ENCODE measurements at places on chromosomes 11 and 22.

GRCh38 chr11:105265845-105266244 lies 126.3 kb upstream of the CARD18 start:
- DNase-seq, result peak; percentile 53

DNA sequence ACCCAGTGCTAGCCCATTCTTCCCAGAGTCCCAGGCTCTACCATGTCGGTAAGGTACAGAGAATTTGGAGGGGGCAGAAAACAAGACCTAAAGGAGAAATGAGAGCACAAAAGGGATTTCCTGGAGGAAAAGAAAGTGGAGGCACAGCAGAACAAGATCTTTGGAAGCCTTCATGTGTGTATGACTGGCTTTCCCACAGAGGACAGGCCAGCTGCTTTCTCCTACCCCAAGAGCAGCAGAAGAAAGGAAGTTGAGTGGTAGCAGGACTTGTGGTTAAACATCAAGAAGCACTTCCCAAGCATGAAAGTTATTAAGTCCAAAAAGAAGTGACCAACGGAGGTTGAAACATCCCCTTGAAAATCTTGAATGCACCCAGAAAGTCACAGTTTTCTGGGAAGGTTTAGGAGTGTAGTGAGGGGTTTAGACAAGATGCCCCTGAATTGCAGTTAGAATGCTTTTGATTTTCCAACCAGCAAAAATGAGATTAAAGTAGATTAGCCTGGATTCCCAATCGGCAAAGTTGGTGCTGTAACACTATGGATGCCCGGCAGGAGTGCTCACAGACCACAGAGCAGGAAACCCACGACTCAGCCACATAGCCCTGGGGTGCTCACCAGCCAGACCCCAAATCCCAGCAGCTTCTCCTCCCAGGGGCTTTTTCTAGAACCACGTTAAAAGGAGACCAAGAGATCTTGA lies 608 bp downstream of the TMPRSS13 start:
- no peak for DNase-seq

- DNase-seq, result no peak
Observed at GRCh38 chr11:34180040-34180813, 74.8 kb downstream of the NAT10 start.

- DNase-seq, result no peak
Observed at GRCh38 chr11:117786135-117786870, 10.7 kb downstream of the DSCAML1 start.

- DNase-seq, result no peak
Observed at GRCh38 chr11:45860348-45860747, 13.1 kb downstream of the CRY2 start.

GRCh38 chr11:64475145-64475544 lies 115.9 kb upstream of the SLC22A12 start:
- DNase-seq, result no peak

- no peak for DNase-seq
Observed at GRCh38 chr22:25282346-25282670, 62.9 kb downstream of the CRYBB2 start.

- DNase-seq, result no peak
Observed at GRCh38 chr22:47484960-47485569, 722.6 kb downstream of the TBC1D22A start.

- DNase-seq, result no peak
Observed at GRCh38 chr11:73671701-73672100, 25.3 kb downstream of the PLEKHB1 start.

DNA sequence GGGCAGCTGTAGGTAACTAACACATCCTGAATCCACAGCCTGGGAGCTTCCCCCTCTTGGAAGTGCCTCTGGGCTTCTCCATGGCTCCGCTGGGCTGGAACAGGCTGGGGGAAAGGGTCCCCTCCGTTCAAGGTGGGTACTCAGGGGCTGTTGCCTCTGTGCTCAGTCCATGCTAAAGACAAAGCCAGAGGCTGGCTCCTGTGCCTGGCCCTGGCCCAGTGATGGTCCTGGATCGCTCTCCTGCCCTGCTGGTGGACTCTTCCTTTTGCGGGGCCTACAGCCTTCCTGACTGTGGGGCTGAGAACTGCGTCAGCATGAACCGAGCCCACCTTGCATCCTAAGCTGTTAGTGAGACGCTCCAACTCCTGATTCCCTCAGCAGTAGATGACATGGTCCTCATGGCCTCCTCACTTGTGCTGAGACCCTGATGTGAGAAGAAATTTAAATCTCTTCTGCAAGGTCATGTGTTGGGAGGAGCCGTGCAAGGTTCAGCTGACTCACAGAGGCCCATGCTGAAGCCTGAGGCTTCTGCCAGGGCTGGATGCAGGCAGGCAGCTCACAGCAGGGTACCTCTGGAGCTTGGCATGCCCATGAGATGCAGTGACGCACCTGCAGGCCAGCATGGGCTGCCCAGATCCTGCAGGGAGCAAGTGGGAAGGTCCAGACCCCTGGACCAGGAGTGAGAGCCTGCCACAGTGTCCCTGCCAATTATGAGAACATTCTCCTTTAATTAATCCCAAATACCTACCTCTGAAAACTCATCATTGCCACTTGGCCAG lies 1285.5 kb downstream of the TBC1D22A start:
- no peak for DNase-seq

- DNase-seq, result no peak
Observed at GRCh38 chr11:130782361-130783222, 133.7 kb downstream of the SNX19 start.

DNA sequence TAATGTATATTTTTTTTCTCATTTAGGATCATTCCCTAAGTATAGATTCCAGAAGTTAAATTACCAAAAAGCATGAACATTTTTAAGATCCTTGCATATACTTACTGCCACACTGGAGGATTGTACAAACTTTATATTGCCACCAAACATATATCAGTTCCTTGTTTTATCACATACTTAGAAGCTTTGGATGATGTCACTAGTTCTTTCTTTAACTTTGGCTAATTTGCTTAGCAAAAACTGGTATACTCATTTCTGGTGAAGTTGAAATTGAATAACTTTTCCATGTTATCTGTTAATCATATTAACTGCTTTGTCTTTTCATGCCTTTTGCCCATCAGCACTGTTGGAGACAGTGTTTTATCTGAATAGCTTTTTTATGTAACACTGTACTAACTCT lies 31.6 kb upstream of the PRDM10 start:
- no peak for DNase-seq

DNA sequence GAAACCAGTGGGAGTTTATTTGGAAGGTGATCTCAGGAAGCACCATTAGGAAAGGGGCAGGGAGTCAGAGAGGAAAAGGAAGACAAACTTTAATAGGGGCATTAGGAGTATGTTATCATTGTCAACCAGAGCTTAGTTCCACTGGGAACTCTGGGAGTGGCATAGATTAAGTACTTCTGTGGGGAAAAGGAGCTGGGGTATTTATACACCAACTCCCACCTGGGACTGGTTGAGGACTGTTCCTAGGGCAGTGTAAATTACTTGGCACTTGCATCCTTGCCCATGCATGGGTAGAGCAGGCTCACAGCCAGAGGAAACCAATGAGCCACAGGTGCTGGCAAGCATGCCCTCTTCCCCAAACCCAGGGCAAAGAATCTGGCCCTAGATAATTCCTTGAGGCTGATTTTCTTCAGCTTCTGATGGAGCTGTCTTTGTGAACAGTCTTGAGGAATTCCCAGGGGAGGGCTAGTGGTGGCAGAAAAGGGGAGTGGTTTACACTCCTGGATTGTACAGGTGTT lies 541.2 kb downstream of the MIAT start:
- DNase-seq, result no peak

- no peak for DNase-seq
Observed at GRCh38 chr11:44388828-44389657, 79.1 kb upstream of the ALX4 start.

- DNase-seq, result no peak
Observed at GRCh38 chr22:35997438-35997837, 31.2 kb downstream of the RBFOX2 start.

GRCh38 chr11:26764315-26764714 lies 42.5 kb upstream of the SLC5A12 start:
- DNase-seq, result no peak

DNA sequence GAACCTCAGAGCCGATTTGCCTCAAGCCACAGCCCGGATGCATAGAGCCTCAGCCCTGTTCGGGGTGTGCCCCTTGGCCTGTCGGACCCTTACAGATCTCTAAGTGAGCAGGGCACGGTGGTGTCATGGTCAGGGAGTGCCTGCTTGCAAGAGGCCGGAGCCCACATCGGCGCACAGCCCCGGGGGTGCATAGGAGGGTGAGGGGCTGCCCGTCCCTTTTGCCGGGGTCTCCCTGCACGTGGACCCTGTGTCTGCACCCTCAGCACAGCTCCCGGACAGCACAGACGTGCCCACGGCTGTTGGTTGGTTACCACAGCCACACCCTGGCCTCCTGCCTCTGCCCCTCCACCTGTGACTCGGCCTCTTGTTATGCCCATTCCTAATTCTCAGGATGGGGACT lies 6.5 kb downstream of the RAB36 start:
- DNase-seq, result no peak

DNA sequence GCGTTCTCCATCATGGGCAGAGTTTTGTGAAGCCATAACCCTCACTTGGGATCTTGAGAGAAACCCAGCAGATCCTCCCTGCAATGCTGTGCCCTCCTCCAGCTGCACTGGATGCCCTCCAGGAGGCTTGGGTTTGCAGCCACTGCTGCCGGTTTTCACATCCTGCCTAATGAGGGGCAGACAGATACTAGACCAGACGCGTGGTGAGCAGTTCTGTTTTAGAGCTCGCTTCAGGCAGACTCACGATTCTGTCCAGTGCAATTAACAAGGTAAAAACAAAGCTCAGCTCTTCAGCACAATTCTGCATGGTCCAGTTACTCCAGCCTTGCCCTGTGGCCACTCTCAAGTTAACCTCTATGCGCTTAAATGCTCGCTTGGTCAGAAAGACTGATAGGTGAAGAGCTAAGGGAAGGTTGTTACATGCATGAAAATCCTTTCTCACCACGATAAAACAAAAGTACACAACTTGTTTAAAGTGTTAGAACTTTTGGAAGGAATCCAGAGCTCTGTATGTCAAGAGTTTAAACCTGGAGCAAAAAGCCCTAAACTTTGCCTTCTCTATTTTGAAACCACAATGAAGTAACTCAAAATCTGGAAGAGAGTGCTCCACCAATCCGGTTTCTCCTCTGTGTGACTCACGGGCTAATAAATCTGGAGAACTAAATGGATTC lies 292.3 kb upstream of the FAT3 start:
- no peak for DNase-seq

- DNase-seq, result peak; percentile 32
Observed at GRCh38 chr11:102121329-102121728, 11.1 kb downstream of the YAP1 start.

Data from foreskin fibroblast (primary cell).